ENCODE measurements at places on chromosomes 4 and X.

DNA sequence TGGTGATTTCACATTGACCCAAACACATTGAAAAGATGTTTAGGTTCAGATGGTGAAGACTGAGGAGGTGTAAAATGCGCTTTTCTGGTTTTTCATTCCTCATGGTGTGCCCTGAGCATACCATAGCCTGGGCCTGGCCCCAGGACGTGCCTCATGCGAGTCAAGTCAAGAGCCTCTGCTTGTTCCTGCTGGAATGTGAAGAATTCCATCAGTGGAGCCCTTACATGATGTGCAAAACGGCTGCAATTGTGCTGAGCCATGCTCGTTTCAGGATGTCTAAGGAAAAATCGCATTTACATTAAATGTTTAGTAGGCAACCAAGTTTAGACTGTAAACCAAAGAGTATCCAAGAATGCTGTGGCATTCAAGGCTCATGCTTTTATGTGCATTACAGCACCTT, 34.9 kb downstream of the GYG2 start:
- DNase-seq = no peak

GRCh38 chr4:119728692-119729593, 100.3 kb upstream of the PDE5A start:
- no peak for DNase-seq

GRCh38 chr4:116959045-116959444, 126.3 kb downstream of the TRAM1L1 start:
- DNase-seq = no peak

- DNase-seq = no peak
Measured at GRCh38 chr4:41268721-41269517, 12.2 kb downstream of the UCHL1 start.

- no peak for DNase-seq
Measured at GRCh38 chr4:173448103-173448502, 49.2 kb upstream of the SCRG1 start.

GRCh38 chrX:30935985-30936384, 46.9 kb upstream of the TAB3 start:
- no peak for DNase-seq

DNA sequence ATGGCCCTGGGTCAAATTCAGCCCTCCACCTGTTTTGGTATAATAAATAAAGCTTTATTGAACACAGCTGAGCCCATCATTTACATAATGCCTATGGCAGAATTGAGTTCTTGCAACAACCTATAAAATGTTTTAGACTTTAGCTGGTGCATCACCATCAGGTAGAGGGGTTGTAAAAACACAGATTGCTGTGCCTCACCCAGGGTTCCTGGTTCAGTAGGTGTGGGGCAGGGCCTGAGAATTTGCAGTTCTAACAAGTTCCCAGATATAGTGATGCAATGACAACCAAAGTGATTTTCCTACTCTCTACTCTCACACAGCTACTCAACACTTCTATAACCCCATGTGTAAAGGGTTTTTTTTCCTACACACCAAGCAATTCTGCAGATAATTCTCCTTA, 120.0 kb upstream of the EGFL6 start:
- no peak for DNase-seq

DNA sequence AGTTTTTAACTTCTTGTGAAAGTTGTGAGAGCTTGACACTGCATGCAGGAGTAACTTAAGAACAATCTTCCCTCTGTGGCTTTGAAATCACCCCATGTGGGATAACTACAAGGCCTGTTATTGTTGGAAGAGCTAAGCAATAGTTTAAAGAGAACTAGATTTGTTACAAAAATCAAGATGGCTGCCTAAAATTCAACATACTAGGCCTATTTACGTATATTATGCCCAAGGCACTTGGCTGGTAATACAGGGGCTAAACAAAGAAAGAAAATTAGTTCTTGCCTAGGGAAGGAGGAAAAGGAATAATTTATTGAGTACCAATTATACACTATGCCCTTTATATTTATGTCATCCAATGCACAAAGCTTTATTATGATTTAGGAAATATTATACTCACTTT, 36.1 kb downstream of the DMD start:
- DNase-seq = no peak

GRCh38 chr4:154490234-154490582, 1.4 kb downstream of the DCHS2 start:
- no peak for DNase-seq

GRCh38 chr4:176363072-176363471, 43.3 kb downstream of the SPCS3 start:
- DNase-seq = no peak

DNA sequence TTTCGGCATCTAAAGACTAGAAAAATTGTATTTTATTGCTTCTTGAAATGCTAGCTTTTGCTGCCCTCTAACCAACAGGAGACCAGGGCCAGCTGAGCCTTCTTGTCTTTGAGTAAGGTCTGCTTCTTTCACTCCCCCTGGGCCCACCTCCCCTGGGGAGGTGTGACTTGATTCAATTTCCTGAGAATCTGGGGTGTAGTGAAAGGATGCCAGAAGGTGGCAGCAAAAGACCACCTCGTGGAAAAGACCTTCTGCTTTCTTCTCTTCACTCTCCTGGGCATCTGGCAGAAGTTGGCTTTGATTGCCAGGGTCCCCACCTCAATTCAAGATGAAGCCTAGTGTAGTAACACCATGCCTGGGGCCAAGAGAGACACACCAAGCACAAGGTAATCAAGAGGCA, 96.5 kb upstream of the MAOA start:
- DNase-seq = no peak

GRCh38 chrX:46554942-46555341, 9.7 kb upstream of the ZNF674 start:
- no peak for DNase-seq

DNA sequence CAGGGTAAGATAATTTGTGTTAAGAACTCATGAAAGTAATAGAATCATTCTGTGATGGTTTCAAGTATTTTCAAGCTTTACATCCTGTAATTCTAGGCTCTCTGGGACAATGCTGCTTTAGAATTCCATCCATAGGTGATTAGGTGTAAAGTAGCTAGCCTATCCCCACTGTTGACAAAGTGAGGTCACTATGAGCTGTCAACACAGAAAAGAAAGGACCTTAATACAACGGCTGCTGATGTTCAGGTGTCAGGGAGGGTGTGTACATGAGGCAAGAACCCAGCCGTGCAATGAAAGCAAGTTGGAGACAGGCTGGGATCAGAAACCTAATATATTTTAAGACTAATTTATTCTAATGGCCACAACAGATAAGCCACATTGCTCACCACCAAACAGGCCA, 36.8 kb upstream of the SH3RF1 start:
- DNase-seq = no peak

DNA sequence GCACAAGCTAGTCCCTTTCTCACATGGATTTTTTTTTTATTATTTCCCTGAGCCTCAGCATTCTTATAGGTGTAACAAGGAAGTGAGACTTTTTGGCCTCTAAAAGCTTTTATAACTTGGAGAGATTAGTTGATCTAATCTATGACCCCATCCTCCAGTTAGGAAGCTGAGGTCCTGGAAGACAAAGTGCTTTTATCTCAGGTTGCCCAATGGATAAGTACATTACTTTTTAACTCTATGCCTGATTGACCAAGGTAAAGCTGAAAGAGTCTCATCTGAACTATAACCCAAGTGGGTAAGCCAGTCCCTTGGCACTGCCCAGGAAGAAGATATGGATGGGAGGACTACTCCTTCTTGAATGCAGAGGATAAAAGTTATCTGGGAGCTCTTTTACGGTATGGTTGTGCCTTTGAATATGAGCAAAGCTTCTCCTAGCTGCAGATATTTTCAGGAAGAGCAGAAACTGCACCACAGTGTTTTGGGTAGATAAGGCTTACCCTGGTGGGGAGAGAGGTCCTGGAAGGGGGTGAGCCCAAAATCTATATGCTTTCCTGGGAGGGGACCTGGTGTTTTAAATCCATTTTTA, 40.2 kb downstream of the VSIG4 start:
- no peak for DNase-seq

GRCh38 chrX:15242899-15243555, 26.9 kb downstream of the ASB9 start:
- DNase-seq = peak; percentile 24

- no peak for DNase-seq
Measured at GRCh38 chrX:77597090-77597489, 149.9 kb downstream of the FGF16 start.

- no peak for DNase-seq
Measured at GRCh38 chr4:166169111-166169510, 296.1 kb downstream of the TLL1 start.

GRCh38 chrX:96538104-96538725, 146.4 kb upstream of the DIAPH2 start:
- no peak for DNase-seq

DNA sequence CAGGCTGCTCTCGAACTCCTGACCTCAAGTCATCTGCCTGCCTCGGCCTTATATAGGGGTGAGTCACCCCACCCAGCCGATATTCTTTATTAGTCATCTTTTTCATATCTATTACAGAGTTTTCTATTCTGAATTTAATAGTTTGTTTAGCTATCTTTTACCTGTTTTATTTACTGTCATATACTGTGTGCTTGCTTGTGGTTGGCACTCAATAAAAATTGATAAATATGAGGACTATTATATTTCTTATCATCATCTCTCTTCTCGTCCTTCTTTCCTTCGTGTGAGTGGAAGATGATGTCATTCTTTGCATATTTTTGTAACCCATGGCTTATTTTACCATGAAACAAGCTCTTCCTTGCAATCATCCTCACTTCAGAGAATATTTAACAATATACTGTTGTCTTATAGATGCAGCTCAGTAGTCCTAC, 265.5 kb downstream of the ARHGAP24 start:
- DNase-seq = no peak

DNA sequence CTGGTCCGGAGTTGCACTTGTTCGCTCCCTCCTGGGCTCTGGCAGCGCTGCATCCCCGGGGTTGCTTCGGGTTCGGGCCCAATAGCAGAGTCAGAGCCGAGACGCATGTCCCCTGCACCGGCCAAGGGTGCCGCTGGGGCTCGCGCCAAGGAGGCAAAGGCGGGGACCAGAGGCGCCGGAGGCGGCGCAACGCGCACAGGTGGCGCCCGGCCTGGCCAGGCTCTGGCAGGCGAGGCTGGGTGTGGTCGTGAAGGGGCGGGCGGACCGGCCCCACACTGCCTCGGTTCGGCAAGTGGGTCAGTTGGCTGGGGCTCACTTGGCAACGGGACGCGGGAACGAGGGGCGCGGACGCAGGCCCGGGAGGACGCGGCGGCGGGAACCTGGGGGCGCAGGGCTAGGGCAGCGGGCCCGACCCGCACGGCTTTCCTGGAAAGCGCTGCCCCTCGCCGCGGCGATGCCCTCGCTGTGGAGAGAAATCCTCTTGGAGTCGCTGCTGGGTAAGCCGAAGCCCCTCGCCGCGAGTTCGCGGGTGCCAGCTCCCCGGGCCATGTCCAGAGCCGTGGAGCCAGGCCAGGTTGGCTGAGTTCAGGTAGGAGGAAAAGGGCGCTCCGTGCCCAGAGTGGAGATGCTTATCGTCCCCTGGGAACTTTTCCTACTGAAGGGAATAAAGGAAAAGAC, at the start of gene CWH43:
TSS of gene CWH43 (plus strand) at position 300 of the 678 bp plus-strand sequence. CDS start at position 455, 155 bp downstream.
- DNase-seq = no peak

DNA sequence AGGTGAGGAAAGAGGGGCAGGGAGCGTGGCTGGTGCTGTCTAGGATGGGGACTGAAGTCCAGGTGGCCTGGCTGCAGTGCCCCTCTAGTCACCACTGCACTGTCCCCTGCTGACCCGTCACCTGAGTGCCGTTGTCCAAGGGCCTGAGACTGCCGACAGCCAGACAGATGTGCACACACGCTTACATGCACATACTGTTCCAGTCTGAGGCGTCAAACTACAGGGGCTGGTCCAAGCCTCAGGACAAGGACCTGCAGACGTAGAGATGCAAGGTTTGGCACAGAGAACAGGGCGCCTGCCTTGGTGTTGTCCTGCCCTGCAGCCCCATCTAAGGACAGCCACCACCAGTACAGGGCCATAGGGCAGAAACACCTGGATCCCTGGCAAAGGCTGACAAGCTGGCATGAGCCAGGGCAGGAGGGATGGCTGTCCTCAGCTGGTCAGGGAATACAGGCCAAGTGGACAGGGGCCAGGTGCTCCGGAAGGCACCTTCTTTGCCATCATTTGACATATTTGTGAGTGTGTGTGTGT, 1.7 kb downstream of the SLC2A9 start:
- no peak for DNase-seq

DNA sequence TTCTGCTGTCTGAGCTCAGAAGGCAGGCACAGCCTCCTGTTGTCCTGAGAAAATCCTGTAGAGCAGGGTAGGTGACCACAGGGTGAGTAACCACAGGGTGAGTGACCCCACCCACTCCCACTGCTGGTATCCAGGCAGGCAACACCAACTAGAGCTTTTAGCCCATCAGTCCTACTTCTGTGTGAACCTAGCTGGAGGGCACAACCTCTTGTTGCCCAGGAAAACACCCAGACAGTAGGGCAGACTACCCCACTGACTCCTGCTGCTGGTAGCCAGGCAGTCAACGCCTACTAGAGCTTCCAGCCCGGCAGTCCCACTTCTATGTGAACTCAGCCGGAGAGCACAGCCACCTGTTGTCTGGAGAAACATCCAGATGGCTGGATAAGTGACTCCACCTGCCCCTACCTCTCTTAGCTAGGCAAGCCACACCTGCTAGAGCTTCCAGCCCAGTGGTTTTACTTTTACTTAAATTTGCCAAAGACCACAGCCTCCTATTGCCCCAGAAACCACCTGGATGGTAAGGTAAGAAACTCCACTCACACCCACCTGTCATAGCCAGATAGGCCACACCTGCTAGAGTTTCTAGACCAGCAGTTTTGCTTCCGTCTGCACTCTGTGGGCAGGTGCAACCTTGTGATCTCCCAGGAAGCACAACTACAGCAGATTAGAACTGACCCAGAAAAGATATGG, 371.6 kb downstream of the INPP4B start:
- no peak for DNase-seq

GRCh38 chr4:121564840-121565375, 131.9 kb downstream of the ANXA5 start:
- no peak for DNase-seq

DNA sequence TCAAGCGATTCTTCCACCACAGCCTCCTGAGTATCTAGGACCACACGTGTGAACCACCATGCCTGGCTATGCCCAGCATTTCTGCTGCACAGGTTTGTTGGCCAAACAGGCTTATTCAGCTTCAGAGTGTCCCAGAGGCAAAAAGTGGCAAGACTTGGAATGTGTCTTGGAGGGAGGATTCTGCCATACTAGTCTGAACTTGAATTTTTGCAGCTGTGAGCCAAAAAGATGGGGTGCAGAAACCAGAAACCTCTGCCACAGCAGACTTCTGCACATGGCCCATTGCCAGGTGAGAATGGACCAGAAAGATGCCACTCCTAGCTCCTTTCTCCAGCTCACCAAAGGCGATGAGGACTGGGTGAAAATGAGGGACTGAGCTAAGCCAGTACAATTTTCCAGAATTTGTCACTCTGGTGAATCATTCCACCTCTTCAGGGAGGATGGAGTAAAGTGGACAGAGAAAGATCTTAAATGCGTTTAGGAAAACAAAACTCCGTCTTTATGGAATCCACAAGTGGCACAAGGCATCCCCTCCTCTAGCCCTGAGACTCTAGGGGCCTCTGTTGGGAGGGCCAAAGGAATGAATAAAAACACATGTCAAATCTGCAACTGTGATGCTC, 369.1 kb upstream of the CLNK start:
- DNase-seq = no peak

DNA sequence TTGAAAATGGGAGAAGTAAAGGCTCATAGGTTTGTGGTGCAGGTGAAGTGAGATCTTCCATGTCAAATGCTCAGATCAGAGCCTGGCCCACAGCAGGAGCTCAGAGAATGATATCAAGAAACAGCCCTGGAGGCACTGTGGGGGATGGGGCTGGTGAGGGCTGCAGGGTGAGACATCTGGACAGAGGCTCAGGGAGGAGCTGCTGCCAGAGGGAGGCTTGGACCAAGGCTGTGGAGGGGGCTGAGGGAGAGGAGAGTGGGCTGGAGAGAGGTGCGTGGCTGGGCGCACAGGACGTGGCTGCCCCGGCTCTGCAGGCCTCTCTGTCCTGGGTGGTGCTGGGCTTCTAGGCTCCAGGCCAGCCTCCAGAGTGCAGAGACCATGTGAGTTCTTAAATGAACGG, 5.6 kb downstream of the SORCS2 start:
- no peak for DNase-seq
